ENCODE measurements at places on chromosomes 12 and 14. TPM values are rescaled to one million over a fixed set of nuclear protein-coding genes. Genes with fewer than 3 reads are reported as not detected.

GRCh38 chr14:53055003-53055402, 98.1 kb downstream of the DDHD1 start:
- DNase-seq, result no peak

WNT1 gene
- total RNA-seq, result 0.24 TPM

C12orf54 gene
- total RNA-seq, result not detected

GRCh38 chr12:116545936-116546335, 13.2 kb upstream of the MAP1LC3B2 start:
- DNase-seq, result no peak

- DNase-seq, result no peak
Measured at GRCh38 chr12:49131894-49132461, 783 bp upstream of the TUBA1B start.

- DNase-seq, result no peak
Measured at GRCh38 chr12:56437430-56438176, 11.6 kb downstream of the TIMELESS start.

DNA sequence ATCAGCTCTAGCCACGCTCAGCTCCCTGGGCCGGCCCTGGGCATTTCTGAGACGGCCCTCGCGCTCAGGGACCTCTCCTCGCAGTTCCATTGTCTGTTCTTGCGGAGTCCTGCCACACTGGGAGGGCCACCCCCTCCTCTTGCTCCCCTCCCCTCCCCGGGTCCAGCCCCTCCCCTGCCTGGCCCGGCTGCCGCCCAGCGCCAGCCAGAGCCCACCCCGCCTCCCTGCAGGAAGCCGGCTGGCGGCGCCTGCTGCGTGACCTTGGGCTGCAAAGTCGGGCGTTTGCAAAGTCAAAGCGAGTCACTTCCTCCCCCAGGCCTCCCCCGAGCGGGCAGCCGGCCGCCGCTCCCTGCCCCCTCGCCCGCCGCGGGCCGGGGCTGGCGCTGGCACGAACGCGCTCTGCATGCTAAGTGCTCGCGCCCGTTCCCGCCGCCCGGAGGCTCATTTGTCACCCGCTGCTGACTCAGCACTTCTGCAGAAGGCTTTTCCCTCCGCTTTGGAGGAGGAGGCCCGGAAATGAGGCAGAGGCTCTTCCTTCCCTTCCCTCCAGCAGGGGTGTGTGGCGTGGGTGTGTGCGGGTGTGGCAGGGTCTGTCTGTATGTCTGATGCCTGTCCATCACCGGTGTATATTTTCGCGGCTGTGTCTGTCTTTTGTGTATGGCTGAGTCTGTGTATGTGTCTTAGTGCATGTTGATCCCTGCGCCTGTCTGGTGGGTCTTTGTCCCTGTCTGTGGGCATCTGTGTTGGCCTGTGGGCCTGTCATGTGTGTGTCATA, 72.0 kb downstream of the IRF2BPL start:
- peak; percentile 85 for DNase-seq

DNA sequence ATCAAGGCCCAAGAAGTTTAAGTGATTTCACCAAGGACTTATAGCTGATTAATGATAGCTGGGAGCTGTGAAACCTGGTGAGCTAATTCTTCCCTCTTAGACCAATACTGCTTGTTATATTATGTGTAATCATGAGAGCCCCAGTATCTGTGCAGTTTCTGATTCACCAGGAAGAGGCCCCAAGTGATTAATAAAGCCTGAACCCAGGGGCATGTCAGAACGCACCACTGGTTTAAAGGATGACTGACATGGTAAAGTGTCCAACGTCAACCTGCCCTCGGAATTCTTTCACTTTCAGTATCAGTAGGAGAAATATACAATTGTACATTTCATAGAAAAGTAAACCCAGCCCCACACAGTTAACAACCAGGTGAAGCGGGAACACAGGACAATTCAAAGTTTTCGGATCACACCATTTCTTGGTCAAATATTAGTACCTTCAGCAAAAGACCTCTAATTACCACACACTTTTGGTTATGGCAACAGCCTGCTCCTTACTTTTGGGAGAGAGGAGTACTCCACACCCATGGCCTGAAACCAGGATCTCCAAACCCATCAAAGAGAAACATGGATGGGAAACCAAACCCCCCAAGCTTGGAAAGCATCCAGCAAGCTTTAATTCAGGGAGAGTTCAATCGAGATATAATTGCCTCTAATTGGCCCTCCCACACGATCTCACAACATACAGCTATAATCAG, 28.5 kb downstream of the TMCC3 start:
- peak; percentile 41 for DNase-seq

DNA sequence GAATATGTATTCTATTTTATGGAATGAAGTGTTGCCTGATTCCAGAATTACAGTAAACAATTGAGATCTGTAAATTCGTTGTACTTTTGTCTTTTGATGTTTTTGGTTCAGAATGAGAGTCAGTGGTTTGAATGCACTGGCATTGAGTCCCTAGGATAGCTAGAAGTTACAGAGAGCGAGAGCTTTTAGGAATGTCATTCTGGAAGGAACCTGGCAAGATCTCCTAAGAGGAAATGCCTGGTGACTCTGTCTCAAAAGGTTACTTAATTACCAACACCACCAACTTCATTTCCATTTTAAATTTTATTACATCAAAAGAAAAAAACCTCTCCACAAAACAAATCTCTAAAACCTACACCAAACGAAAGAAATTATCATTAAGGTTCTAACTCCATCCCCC, 6.0 kb upstream of the CEBPE start:
- DNase-seq, result no peak

DNA sequence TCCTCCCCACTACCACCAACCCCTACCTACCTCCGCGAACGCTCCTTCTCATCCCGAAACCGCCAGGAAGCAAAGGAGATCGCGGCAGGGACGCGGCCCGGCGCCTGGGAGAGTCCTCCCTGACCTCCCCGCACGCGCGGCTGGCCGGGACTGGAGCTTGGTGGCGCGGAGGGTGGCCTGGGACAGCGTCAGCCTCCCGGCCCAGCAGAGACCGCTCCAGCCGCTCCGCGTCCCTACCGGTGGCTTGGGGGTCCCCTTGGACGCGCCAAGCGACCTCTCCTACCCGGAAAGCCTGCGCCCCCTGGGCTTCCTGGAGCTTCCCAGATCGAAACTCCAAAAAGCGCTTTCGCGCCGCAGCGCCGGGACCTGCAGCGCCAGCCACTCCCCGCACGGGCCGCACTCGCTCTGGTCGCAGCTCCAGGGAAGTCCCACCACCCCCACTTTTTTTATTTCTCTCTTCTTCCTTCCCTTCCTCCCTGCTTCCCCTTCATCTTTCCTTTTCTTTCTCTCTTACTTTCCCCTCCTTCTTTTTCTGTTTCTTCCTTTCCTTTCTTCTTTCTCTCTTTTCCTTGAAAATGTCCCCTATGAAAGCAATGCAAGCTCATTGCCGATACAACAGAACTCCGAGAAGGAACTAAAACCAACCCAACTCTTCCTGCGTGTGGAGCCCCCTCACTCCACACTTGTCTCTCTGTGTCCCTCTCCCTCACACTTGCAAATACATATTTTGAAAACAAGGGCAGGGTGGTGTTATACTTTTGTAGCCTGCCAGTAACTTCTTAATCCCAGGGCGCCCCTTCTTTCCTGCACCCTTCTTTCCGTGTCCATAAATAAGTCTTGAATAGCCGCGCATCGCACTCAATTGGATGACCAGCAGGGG, 3.8 kb downstream of the DIO3 start:
- no peak for DNase-seq

DNA sequence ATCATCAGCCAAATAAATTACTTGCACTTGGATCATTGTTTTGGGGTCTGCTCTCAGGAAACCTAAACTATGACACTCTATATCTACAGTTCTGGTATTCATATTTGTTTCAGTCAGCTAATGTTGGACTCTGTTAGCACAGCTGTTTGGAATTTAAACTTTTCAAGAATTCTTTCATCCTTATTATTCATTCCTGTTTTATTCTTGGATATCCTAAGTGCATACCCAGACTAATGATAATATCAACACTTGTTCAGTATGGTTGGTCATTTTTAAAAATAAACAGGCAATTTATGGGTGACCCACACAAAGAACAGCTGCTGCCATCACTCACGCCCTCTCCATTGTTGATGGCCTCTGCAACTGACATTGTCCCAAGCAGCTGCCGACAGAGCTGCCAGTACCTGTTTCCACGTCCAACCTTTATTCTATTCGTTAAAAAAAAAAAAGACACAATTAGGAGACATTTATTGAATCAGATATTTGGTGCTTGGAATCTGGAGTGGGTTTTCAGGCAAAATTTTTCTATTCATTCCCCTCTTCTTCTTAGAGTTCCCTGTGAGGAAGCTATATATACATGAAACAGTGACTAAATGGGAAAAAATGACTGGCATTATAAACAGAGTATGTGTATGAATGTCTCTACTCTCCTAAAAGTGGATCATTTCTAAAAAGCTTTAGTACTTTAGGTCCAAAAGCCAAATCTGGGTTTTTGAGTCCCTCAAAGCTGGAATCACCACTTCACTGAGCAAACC, 252.1 kb upstream of the NAV3 start:
- no peak for DNase-seq

GRCh38 chr12:30978639-30979038, 52.1 kb downstream of the TSPAN11 start:
- DNase-seq, result no peak

RBP5 gene
- not detected for total RNA-seq

DNA sequence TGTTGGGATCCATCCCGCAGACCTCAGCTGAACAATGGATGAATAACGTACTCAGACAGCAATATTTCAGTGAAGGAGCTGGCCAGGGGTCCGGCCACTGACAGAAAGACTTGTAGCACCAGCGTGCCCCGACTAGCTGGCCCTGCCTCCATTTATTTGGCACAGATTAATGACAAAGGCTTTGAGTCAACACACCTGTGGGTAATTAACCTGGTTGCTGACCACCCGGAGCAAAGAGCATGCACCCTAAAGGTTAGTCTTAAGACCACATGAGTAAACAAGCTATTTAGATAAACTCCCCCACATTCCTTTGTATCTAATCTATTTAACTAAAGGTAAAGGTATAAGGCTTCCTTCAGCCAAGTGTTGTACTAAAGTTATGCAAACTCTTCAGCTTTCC, 868.6 kb downstream of the LRFN5 start:
- no peak for DNase-seq

DNA sequence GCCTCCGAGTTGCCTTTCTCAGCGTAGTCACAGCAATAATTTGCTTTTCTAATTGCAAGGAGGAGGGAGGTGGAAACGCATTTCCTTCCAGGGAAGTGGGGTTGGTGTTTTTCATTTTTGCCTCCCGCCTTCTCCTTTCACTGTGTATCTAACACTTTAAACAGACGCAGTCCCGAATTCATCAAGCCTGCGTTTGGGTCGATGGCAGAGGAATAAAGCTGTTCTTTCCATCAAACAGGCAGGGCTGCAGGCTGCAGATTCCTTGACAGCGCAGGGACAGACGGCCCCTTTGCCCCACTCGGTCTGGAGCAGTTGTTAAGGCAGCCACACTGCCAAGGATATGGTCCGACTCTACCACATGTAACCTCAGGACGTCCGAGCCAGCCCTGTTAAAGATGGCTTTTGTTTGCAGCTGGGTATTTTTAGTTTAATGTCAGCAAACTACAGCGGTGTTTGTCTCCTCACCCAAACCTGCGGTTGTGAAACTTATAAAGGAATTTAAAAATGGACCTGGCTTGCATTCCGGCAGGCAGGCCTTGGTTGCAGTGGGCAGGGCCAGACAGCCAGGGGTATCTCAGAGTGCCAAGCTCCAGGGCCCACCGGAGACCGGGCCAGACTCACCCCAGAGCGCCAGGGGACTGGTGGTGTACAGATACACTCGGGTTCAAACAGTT, 2.1 kb downstream of the CHST11 start:
- no peak for DNase-seq

SYT10 gene
- not detected for total RNA-seq

DNA sequence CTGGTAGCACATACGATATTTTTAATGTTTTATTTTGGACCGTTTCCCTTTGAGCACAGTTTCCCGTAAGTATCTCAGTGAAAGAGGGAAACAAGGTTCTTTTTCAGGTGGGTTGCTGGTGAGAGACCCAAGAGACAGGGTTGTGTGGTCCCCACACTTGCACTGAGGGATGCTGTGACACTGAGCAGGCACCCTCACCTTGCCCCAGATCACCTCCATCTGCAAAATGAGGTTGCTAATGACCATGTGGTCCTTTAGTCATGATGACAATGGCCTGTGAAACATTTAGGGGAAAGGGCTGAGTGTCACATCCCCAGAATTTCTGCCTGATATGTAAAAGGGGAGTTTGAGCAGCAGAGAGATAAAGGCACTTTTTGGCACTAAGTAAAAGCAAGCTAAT, 4.3 kb downstream of the CCND2 start:
- no peak for DNase-seq

All from activated T-helper 1 cell treated with anti-CD3 and anti-CD28 coated beads, Interleukin-12 subunit alpha, Interleukin-12 subunit beta, Interleukin-2, Interleukin-4 antibody, amounts not matched to agents 30 ng/mL and 10 ng/mL and 1 ng/mL, durations not matched to agents 14 hours and 24 hours and 36 hours (primary cell).